MM.1S (cell line): ENCODE measurements at places on chromosomes 5 and 9.

GRCh38 chr9:114497236-114497635 lies 8.0 kb downstream of the WHRN start:
- DNase-seq = peak; percentile 15
- H3K27ac ChIP-seq = peak overlapping the region; percentile 7; the same call in 1 of the 2 replicates
- no peaks in the 10 kb centered on the region for H3K27me3 ChIP-seq

GRCh38 chr9:132804576-132805295 lies 73.3 kb downstream of the AK8 start:
- no peak overlapping the region for H3K4me3 ChIP-seq
- DNase-seq = no peak
- no peaks in the 10 kb centered on the region for H3K36me3 ChIP-seq
- no peak overlapping the region for H3K27ac ChIP-seq

- DNase-seq = no peak
- H3K4me1 ChIP-seq = no peaks in the 10 kb centered on the region
- H3K36me3 ChIP-seq = no peaks in the 10 kb centered on the region
- no peak overlapping the region for H3K4me3 ChIP-seq
- H3K27ac ChIP-seq = no peak overlapping the region
These were observed 22.7 kb upstream of the QSOX2 start for GRCh38 chr9:136268318-136268717.

DNA sequence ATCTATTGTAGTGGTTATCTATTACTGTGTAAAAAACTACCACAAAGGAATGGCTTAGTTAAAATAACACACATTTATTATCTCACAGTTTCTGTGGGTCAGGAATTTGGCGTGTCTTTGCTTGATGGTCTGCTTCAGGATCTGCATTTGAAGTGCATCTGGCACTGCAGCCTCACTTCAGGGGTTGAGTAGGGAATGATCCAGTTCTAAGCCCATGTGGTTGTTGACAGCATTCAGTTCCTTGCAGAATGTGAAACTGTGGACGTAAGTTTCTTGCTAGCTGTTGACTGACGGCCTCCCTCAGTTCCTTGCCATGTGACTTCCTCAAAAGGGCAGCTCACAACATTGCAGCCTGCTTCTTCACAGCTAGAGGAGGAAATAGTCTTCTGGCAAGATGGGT lies 2.1 kb upstream of the OGN start:
- DNase-seq = peak; percentile 74
- peak overlapping the region; percentile 51; the same call in 1 of the 2 replicates for H3K27ac ChIP-seq
- peaks cover 18% of the 10 kb centered on the region for H3K4me1 ChIP-seq
- peak overlapping the region; percentile 43 for H3K4me3 ChIP-seq
- H3K36me3 ChIP-seq = no peaks in the 10 kb centered on the region

DNA sequence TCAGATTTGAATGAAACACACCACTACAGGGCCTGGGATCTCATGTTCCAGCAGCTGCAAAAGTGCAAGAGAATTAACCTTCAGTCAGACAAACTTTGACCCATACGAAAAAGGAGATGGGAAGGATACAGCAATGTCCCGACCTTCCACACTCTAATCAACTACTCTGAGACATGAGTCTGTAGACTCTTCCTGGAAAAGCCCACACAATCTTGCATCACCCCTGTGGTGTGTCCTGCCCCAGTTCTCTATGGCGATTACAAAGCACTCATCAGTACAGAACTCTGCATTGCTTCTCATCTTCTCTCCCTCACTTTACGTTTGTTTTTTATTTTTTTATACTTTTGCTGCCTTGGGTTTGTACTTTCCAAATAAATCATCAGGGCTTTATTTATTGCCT lies 241.0 kb upstream of the KIF2A start:
- H3K4me3 ChIP-seq = no peak overlapping the region
- DNase-seq = no peak
- no peaks in the 10 kb centered on the region for H3K27me3 ChIP-seq
- H3K4me1 ChIP-seq = no peaks in the 10 kb centered on the region
- H3K27ac ChIP-seq = no peak overlapping the region
- no peaks in the 10 kb centered on the region for H3K36me3 ChIP-seq

DNA sequence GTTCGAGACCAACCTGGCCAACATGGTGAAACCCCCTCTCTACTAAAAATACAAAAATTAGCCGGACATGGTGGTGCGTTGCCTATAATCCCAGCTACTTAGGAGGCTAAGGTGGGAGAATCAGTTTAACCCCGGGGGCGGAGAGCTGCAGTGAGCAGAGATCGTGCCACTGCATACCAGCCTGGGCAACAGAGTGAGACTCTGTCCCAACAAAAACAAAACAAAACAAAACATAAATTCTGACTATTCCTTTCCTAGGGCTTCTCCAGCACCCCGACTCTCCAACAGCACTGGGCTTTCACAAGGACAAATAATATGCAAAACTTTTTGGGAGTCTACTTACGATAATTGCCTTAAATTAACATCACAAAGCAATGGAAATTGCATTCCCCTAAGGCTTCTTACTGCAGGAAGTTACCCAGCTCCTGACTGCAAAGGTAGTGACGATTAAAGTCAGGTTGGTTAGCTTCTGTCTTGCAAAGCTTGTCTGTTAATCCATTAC lies 15.9 kb upstream of the CDKN2AIPNL start:
- H3K4me1 ChIP-seq = no peaks in the 10 kb centered on the region
- no peak overlapping the region for H3K27ac ChIP-seq
- no peak overlapping the region for H3K4me3 ChIP-seq
- no peak for DNase-seq
- H3K27me3 ChIP-seq = no peaks in the 10 kb centered on the region

- peaks cover 4% of the 10 kb centered on the region; the same call in 1 of the 2 replicates for H3K4me1 ChIP-seq
- H3K36me3 ChIP-seq = no peaks in the 10 kb centered on the region
- H3K27ac ChIP-seq = no peak overlapping the region
- H3K27me3 ChIP-seq = no peaks in the 10 kb centered on the region
- no peak overlapping the region for H3K4me3 ChIP-seq
These were observed 122.7 kb downstream of the FSTL4 start for GRCh38 chr5:133489632-133490031.

DNA sequence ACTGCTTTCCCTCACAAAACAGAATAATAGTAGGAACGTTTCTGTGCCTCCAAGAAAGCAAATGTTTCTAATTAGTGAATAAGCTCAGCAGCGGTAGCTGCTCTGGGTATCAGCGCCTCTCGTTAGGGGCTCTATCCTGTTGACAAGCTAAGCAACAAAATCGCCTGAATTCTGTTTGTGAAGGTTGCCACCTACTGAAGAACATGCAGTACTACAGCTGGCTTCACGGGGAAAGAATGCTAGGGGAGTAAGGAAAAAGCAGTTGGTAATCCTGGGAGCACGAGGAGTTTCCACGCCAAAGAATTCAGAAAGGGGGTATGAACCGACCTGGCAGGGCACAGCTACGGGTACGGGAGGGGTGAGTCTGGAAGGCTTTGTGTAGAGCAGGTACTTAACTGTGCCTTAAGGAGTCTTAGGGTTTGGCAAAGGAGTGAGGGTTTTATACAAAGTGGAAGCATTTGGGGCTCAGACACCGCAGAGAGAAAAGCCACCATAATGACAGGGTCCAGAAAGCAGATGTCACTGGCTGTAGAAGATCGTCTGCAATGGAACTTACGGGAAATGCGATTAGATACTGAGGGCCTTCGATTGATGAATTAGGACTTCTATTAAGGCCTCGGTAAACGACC lies 171.7 kb downstream of the TTC39B start:
- H3K36me3 ChIP-seq = no peaks in the 10 kb centered on the region
- peak; percentile 42 for DNase-seq
- H3K4me1 ChIP-seq = no peaks in the 10 kb centered on the region
- no peak overlapping the region for H3K4me3 ChIP-seq

DNA sequence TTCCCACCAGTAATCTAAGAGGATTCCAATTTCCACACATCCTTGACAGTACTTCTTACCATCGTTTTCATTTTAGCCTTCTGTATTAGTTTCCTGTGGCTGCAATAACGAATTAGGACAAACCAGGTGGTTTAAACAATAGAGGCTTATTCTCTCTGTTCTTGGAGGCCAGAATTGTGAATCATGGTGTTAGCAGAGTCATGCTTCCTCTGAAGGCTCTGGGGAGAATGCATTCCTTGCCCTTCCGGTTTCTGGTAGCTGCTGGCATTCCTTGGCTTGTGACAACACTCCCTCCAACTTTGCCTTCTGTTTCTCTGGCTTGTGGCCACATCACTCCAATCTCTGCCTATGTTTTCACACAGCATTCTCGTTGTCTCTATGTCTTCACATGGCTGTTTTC lies 23.5 kb downstream of the RIGI start:
- H3K4me1 ChIP-seq = no peaks in the 10 kb centered on the region
- H3K27me3 ChIP-seq = no peaks in the 10 kb centered on the region
- no peak overlapping the region for H3K4me3 ChIP-seq

GRCh38 chr5:151584057-151584937 lies 6.8 kb downstream of the FAT2 start:
- no peak overlapping the region for H3K27ac ChIP-seq
- H3K4me3 ChIP-seq = no peak overlapping the region
- DNase-seq = no peak
- no peaks in the 10 kb centered on the region for H3K27me3 ChIP-seq
- H3K4me1 ChIP-seq = no peaks in the 10 kb centered on the region

GRCh38 chr9:34385561-34386230 lies 9.0 kb upstream of the MYORG start:
- no peaks in the 10 kb centered on the region for H3K36me3 ChIP-seq
- no peaks in the 10 kb centered on the region for H3K27me3 ChIP-seq
- peaks cover 4% of the 10 kb centered on the region; the same call in 1 of the 2 replicates for H3K4me1 ChIP-seq
- no peak overlapping the region for H3K27ac ChIP-seq

GRCh38 chr5:178196281-178196812 lies 8.0 kb upstream of the HNRNPAB start:
- H3K4me1 ChIP-seq = no peaks in the 10 kb centered on the region
- peaks cover 15% of the 10 kb centered on the region for H3K27me3 ChIP-seq
- no peaks in the 10 kb centered on the region for H3K36me3 ChIP-seq
- no peak overlapping the region for H3K27ac ChIP-seq
- no peak for DNase-seq

- H3K4me1 ChIP-seq = no peaks in the 10 kb centered on the region
- no peak for DNase-seq
- H3K4me3 ChIP-seq = no peak overlapping the region
- no peak overlapping the region for H3K27ac ChIP-seq
These were observed 18.3 kb upstream of the KCNIP1 start for GRCh38 chr5:170485616-170485911.

- H3K36me3 ChIP-seq = no peaks in the 10 kb centered on the region
- DNase-seq = no peak
These were observed 3.6 kb downstream of the RXRA start for GRCh38 chr9:134329886-134330285.

- no peak overlapping the region for H3K27ac ChIP-seq
- H3K4me1 ChIP-seq = peaks cover 10% of the 10 kb centered on the region
- H3K27me3 ChIP-seq = no peaks in the 10 kb centered on the region
- H3K36me3 ChIP-seq = no peaks in the 10 kb centered on the region
- H3K4me3 ChIP-seq = no peak overlapping the region
These were observed 758 bp upstream of the PDCD1LG2 start for GRCh38 chr9:5509573-5509972.

DNA sequence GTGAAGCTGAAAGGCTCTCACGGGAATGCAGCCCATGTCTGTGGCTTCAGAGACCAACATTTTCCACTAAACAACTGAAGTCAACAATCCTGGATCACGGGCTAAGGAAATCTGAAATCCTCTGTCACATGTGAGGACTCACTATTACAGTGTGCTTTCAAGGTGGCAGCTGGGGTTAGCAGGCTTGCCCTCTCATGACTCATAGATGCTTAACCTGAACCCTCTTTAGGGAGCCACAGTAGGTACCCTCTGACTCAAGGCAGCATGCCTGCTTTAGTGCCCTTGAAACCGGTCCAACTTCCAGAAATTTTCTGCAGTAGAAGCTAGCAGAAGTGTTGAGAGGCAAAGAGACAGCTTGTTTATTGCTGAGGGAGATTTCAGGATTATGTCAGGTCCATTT lies 232.5 kb downstream of the GABRB2 start:
- no peaks in the 10 kb centered on the region for H3K27me3 ChIP-seq
- no peak overlapping the region for H3K27ac ChIP-seq
- H3K4me3 ChIP-seq = no peak overlapping the region
- no peaks in the 10 kb centered on the region for H3K36me3 ChIP-seq
- no peak for DNase-seq

DNA sequence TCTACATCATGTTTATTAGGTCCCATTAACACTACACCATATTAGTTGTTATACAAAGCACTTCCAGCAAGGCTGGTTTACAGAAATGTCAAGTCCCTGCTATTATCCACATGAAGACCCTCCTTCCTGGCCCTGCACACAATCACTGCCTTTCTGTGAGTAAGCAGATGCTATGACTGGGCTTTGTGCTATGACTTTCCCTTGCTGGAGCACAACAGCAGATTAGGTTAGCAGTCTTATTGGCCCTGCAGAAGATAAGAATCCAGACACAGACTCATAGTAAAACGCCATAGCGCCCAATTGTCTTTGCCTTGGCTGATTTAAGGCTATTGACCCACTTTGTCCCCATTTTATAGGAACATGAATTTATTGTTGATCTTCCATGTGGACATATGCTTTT lies 228.9 kb upstream of the ACTBL2 start:
- no peak overlapping the region for H3K27ac ChIP-seq
- H3K4me3 ChIP-seq = no peak overlapping the region
- H3K27me3 ChIP-seq = no peaks in the 10 kb centered on the region

- peaks cover 14% of the 10 kb centered on the region; the same call in 1 of the 2 replicates for H3K36me3 ChIP-seq
- peak; percentile 18 for DNase-seq
- H3K27me3 ChIP-seq = no peaks in the 10 kb centered on the region
- peak overlapping the region; percentile 88 for H3K4me3 ChIP-seq
- H3K4me1 ChIP-seq = peaks cover 5% of the 10 kb centered on the region; the same call in 1 of the 2 replicates
These were observed 375 bp downstream of the NOP16 start for GRCh38 chr5:176388003-176388443.

DNA sequence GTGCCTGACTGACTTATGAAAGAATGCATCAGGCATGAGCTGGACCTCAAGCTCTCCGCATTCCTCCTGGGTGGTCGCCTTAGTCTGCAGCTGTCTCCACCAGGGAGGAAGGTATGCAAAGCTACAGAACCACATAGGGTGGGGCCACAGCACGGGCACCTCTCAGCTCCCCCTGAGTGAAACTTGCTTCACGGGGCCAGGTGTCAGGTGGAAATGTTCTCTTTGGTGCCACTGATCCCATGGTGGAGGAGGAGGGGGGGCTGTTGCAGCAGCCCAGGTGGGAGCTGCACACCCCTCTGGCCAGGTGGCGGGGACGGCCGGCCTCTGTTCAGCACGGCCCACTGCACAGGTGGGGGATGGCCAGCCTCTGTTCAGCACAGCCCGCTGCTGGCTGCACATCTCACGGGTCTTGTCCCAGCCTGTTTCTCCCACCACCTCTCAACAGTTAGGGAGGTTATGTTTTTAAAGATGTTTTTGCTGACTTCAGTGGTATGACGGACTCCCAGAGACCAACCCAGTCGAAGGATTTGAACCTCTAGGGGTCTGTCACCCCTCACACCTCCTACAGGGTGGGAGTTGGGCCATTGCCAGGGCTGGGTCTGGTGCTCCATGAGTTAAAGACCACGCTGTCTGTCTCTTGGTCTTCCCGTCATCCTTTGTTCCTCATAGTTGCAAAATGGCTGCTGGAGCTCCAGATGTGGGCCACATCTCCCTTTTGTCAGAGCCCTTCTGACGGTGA lies 34.3 kb downstream of the MRPL36 start:
- H3K4me1 ChIP-seq = 0 out of 2 replicates have a peak, but pooled peaks cover 9% of the 10 kb centered on the region
- no peak overlapping the region for H3K4me3 ChIP-seq
- H3K27ac ChIP-seq = no peak overlapping the region
- peak; percentile 22 for DNase-seq
- H3K27me3 ChIP-seq = peaks cover 32% of the 10 kb centered on the region
- no peaks in the 10 kb centered on the region for H3K36me3 ChIP-seq

- peak overlapping the region; percentile 100 for H3K4me3 ChIP-seq
- DNase-seq = no peak
- peaks cover 14% of the 10 kb centered on the region; the same call in 1 of the 2 replicates for H3K4me1 ChIP-seq
- peaks cover 18% of the 10 kb centered on the region for H3K36me3 ChIP-seq
- H3K27me3 ChIP-seq = no peaks in the 10 kb centered on the region
- peak overlapping the region; percentile 88; the same call in 1 of the 2 replicates for H3K27ac ChIP-seq
These were observed 1.2 kb downstream of the HSPA5 start for GRCh38 chr9:125239631-125240597.
